ENCODE measurements at places on chromosomes 16 and 17.

DNA sequence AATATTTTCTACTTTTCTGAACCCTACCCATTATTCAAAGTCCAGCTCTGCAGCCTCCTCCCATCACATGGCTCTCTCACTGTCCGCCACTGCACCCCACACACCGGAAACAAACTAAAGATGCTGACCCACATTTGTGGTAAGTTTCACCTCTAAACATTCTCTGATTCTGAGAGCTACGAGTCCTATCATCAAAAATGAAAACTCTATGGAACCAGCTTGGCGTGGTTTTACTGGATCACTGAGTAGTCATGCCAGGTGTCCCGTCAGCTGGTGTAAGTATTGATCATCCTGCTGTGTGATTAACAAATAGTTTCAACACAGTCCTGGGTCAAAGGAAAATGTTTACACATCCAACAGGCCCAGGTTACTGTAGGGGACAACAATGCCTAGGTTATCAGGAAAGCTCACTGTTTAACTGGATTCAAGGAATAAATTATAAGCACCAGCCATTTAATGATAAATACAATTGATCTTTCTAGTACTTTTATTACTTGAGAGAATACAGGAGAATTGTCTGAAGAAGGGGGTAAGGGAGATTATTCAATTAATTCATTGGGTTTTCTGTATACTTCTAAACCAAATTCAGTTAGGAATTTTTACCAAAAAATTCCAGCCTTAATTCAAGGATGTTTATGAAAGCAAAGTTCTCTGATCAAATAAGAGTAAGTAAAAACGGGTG is 33.9 kb downstream of the CYTH1 start:
- DNase-seq = no peak

DNA sequence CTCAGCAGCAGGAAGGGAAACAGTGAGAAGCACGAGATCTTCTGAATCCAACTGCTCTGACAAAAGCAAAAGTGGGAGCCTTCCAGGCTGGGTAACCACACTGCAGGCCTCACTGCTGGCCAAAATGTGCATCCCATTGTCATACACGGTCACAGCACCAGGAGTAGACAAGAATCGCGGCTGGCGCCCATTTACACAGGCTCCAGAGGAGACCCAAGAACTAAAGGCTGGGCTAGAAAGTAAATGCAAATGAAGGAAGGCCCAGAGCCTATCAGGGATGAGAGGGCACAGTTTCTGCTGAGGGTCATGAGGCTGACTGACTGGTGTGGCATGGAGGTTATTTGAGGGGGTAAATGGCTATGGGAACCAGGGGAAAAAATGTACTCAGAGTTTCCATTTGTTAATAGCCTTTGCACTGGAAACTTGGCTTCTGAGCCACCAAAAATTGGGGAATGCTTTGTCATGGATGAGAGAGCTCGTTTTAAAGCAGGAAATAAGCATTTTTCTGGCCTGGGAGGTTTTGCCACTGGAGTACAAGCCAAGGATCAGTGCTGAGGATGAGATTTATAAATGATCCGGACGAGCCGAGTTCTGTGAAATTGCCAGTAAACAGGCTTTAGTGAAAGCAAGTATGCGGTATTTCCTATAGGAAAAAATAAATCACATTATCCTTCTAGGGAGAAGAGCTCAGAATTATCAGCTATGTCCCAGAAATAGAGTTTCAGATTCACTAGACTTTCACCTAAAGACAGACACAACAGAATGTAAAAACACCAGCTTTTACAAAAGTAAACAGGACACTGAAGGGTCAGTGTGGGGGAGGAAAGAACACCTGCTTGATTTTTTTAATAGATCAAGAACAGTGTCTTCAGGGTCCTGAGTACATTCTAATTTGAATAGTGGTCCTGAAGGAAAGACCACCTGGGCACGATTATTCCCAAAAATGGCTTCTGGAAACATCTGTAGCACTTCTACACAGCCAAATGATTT is 66.9 kb upstream of the GSG1L start:
- peak; percentile 62 for DNase-seq

GRCh38 chr17:81066072-81066471 is 31.1 kb downstream of the BAIAP2 start:
- DNase-seq = no peak

DNA sequence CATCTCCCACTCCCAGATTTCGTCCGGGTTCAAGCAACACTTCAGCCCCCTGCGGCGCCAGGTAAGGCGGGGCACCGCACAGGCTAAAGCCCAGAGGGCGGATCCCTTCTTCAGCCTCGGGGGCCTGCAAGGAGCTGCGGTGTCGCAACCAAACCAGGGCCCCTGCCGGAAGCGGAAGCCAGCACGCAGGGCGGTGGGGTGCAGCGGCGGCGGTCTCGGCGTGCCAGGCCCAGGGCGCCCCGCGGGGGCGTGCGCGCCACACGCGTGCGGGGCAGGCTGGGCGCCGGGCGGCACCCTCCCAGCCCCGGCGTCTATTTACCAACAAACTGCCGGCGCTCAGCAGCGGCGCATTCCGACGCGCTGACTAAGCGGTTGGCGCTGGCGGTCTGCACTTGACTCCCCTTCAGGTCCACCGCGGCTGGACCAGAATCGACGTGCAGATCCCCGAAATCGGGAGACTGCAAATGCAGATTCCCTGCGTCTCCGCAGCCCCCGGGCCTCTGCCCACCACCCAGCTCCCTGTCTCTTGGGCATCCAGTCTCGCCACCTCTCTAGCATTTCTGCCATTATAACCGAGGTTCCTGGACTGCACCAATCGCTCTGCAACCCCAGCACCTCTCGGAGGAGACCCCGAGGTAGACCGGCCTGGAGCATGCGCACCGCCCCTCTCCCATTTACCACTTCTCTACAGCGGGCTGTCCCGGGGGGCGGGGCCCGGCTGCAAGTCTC is 421 bp upstream of the DLX4 start:
- peak; percentile 94 for DNase-seq

DNA sequence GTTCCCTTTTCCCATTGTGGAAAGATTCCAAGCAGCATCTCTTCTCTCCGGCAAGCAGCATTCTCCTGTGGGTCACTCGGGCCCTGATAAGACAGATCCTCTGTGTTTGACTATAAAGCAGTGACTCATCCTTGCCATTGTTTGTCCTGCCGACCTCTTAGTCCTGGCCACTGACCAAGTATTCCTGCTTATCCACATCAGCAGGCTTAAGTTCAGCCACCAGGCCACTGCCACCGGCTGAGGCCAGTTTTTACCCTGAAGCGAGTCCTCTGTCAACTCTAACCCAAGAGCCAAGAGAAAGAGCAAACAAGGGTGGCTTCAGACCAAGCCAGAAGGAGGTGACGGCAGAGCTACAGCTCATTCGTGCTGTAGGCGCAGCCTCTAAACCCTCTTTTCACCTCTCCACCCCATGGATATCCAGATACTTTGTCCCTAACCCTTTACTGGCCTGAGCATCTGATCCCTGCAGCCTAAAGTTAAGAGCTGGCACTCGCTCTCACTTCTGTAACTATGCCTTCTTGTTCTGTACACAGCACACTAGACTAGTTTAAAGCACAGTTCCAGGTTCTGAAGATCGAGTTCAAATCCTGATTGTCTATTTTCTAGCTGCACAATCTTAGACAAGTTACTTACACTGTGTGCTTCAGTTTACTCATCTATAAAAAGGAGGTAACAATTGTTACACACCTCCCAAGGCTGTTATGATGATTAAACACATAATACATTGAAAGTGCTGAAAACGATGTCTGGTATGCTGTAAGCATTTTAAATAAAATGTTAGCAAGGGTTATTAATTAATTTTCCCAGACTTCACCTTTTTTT is 31.0 kb downstream of the SOX9 start:
- DNase-seq = peak; percentile 81

DNA sequence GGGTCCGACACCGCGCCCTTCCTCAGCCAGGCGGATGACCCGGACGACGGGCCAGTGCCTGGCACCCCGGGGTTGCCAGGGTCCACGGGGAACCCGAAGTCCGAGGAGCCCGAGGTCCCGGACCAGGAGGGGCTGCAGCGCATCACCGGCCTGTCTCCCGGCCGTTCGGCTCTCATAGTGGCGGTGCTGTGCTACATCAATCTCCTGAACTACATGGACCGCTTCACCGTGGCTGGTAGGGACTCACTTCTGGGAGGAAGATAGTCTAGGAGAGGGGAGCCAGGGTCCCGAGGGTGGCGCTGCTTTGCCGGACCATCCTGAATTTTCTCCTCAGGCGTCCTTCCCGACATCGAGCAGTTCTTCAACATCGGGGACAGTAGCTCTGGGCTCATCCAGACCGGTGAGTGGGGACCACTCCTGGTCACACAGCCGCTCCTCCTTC is 601 bp downstream of the SPNS1 start:
- no peak for DNase-seq

- no peak for DNase-seq
Measured at GRCh38 chr17:46745376-46745775, 73.1 kb downstream of the WNT3 start.

- DNase-seq = peak; percentile 62
Measured at GRCh38 chr17:81869221-81870130, 1.7 kb downstream of the ARHGDIA start.

- no peak for DNase-seq
Measured at GRCh38 chr16:68512183-68512582, 26.9 kb upstream of the ZFP90 start.

DNA sequence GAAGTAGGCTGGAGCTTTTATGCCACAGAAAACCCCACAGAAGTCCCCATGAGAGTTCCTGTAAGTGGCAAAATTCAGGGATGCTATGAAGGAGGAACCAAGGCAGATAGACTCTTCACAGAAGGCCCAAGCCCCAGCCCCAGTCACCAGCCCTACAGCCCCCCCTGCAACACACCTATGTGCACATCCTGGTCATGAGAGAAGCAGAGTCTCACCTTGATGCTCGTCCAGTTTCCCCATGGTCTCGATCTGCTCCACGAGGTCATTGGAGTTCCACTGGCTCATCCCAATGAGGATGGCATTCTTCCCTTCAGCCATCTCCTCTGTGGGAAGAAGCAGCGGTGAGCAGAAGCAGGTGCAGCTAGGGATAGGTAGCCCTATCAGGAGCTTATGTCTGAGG is 31.2 kb downstream of the PITPNM3 start:
- no peak for DNase-seq

DNA sequence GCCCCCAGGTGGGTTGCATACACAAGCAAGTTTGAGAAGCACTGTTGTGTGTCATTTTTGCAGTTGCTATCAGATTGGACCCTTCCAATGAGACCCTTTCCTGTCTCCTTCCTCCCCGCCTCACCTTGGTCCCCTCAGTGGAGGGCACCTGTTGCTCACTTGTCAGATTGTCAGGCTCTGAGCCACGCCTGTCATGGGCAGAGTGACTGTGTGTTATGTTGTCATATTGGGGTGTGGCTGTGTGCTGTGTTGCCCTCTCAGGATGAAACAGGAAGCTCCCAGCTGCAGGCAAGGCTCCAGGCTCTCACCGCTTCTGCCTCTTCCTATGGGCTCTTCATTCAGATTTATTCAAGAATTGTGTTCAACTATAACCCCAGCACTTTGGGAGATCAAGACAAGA is 302.9 kb downstream of the CPPED1 start:
- no peak for DNase-seq

- DNase-seq = peak; percentile 85
Measured at GRCh38 chr17:62064791-62065563, at the start of gene MED13. Gene MED13 (minus strand): TSS chr17:62065278. CDS start chr17:62065205, 73 bp downstream.

DNA sequence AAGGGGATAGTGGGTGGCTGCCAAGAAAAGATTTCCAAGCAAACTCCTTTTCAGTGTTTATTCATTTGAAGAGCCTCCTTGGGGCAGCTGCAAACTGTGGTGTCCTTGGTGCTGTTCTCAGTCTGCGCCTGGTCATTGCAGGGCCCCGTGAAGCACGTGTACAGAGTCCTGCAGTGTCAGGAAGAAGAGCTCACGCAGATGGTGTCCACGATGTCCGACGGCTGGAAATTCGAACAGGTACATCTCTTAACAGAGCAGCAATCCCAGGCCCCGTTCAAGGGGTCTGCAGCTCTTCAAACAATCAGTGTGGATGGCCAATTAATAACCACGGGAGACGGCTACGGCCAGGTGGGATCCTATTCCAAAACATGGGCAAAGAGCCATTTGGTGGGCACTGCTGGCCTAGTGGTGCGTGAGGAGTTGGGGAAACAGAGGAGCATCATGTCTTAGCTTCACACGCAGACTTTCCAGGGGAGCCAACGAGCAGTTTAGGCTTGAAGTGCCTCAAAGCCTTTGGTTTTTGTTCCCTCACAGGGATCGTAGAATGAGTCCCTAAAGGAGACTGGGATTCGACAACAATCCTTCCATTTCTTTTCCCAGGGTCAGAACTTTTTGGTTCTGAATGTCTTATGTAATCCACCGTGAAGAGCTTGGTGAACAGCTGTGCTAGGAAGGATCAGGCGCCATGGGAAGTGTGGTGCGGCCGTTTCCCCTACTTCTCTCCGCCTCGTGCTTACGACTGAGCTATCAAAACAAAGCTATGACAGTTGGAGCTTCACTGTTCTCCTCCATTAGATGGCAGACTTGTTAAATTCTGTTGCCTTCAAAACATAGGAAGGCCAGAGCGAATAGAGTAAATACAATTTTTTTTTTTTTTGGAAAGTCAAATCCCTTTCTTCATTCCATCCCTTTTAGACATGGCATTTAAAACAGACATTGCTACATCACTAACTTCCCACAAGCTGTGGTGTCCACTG is 12.6 kb downstream of the KCTD2 start:
- DNase-seq = peak; percentile 74

DNA sequence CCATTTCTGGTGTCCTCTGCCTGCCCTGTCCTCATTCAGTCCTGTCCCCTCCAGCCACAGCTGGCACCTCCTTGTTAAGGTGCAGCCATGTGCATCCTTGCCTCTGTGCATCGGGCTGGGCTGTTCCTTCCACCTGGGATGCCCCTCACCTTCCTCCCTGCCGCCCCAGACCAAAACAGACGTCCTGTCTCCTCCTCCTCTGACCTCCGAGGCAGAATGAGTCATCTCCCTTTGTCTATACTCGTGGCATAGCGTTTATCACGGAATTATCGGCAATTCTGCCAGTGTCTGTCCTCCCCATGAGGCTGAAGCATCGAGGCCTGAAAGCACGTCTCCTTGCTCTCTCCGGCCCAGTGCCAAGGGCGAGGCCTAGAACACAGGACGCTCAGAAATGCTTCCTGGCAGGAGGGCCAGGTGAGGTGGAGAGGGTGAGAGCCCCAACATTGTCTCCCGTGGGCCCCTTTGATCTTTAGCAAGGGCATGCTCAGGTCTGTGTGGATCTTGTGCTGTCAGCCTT is 4.6 kb downstream of the RAI1 start:
- DNase-seq = peak; percentile 70

DNA sequence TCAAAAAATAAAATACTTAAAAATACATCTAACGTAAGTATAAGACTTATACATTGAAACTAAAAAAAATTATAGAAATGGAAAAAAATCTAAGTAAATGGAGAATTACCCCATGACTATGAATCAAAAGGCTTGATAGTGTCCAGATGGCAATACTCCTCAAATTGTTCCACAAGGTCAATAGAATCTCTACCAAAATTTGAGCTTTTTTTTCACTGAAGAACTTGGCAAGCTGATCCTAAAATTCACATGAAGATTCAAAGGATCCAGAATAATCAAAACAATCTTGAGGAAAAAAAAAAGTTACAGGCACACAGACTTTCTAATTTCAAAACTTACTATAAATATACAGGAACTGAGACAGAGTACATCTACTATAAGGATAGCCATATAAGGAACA is 448.4 kb upstream of the CDH11 start:
- DNase-seq = no peak
